ENCODE measurements at places on chromosomes 6 and 20. TPM values are rescaled to one million over a fixed set of nuclear protein-coding genes. Genes with fewer than 3 reads are reported as not detected.

The TFAP2D gene
- not detected for total RNA-seq

The PACRG gene
- total RNA-seq, result 0.13 TPM

The PLAGL2 gene
- total RNA-seq, result 2.1 TPM

The TIAM2 gene
- total RNA-seq, result 5.1 TPM

The HLA-DQB2 gene
- total RNA-seq, result not detected

The KCNB1 gene
- 0.11 TPM for total RNA-seq

The MLN gene
- not detected for total RNA-seq

DNA sequence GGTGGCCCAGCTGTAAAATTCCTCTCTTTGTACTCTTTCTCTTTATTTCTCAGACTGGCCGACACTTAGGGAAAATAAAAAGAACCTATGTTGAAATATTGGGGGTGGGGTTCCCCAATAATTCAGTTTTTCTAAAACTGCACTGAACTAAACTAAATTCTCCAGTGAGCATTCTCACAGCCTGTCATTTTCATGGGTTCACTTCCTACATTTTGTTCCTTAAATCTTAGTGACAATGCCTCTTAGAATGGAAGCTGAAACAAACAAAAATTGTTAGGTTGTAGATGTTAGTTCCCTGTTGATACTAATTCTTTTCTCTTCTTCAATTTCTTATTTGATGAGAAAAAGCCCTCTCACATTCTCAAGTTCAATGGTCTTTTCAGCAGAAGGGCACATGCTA is 35.8 kb upstream of the IFNGR1 start:
- H3K4me3 ChIP-seq, result no peak overlapping the region
- no peaks in the 10 kb centered on the region for H3K36me3 ChIP-seq
- H3K27ac ChIP-seq, result no peak overlapping the region
- no peak for DNase-seq

- H3K4me3 ChIP-seq, result no peak overlapping the region
- no peaks in the 10 kb centered on the region for H3K4me1 ChIP-seq
- H3K27ac ChIP-seq, result no peak overlapping the region
- DNase-seq, result no peak
These were observed 1450.7 kb upstream of the ADGRB3 start for GRCh38 chr6:67184405-67184804.

- no peak overlapping the region for H3K27ac ChIP-seq
These were observed 27.3 kb upstream of the VSTM2L start for GRCh38 chr20:37875460-37876175.

DNA sequence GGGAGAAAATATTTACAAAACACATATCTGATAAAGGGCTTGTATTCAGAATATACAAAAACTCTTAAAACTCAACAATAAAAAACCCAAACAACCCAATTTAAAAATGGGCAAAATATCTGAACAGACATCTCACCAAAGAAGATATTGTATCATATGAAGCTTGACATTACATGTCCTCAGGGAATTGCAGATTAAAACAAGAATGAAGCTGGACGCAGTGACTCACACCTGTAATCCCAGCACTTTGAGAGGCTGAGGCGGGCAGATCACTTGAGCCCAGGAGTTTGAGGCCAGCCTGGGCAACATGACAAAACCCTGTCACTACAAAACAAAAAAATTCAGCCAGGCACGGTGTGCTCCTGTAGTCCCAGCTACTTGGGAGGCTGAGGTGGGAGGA is 135.4 kb upstream of the AKIRIN2 start:
- no peaks in the 10 kb centered on the region for H3K36me3 ChIP-seq
- DNase-seq, result no peak
- H3K27ac ChIP-seq, result no peak overlapping the region
- H3K4me1 ChIP-seq, result no peaks in the 10 kb centered on the region
- no peaks in the 10 kb centered on the region for H3K27me3 ChIP-seq
- no peak overlapping the region for H3K4me3 ChIP-seq

DNA sequence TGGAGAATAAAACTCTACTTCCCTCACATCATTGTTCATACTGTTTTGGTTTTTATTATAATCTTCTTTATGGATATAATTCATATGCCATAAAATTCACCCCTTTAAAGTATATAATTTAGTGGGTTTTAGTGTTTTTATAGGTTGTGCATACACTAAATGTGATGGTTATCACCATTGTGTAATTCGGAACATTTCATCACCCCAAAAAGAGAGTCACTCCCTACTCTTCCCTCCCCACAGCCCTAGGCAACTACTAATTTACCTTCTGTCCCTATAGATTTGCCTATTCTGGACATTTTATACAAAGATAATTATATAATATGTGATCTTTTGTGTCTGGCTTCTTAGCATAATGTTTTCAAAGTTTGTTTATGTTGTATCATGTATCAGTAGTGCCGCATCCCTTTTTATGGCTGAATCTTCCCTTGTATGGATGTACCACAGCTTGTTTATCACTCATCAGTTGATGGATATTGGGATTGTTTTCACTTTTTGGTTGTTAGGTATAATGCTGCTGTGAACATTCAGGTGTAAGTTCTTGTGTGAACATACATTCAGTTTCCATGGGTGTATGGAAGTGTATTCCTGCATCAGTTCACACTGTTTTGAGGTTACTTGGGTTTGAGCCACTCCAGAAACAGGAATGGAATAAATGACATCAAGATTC is 4.2 kb downstream of the TM9SF4 start:
- H3K27ac ChIP-seq, result no peak overlapping the region
- H3K4me1 ChIP-seq, result peaks cover 13% of the 10 kb centered on the region
- no peak overlapping the region for H3K4me3 ChIP-seq
- no peaks in the 10 kb centered on the region for H3K36me3 ChIP-seq
- H3K27me3 ChIP-seq, result no peaks in the 10 kb centered on the region
- no peak for DNase-seq

GRCh38 chr6:42783876-42784642 is 2.2 kb downstream of the BICRAL start:
- DNase-seq, result peak; percentile 67
- peak overlapping the region; percentile 96 for H3K27ac ChIP-seq
- H3K27me3 ChIP-seq, result no peaks in the 10 kb centered on the region
- H3K4me1 ChIP-seq, result peaks cover 23% of the 10 kb centered on the region

DNA sequence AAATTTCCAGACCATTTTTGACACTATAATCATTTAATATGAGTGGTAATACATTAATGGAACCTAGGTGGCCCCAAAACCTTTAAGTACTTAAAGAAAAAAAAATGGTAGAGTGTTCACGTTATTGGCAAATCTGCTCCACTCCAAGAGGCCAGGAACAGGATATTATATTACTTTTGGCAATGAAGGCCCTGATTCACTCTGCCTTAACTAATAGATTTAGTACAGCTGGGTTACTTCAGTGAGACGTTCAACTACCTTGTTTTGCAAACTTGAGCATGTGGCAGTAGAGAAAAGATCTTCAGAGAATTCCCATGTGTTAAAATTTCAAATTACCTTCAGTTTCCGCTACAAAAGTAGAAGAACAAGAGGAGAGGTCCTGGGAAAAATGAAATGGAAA is 12.8 kb downstream of the ADNP start:
- H3K27me3 ChIP-seq, result no peaks in the 10 kb centered on the region
- peaks cover 77% of the 10 kb centered on the region for H3K4me1 ChIP-seq
- 0 out of 2 replicates have a peak, but pooled peaks cover 6% of the 10 kb centered on the region for H3K36me3 ChIP-seq

GRCh38 chr20:15925376-15925775 is 647.9 kb downstream of the KIF16B start:
- no peaks in the 10 kb centered on the region for H3K27me3 ChIP-seq
- H3K4me3 ChIP-seq, result no peak overlapping the region
- DNase-seq, result no peak
- H3K27ac ChIP-seq, result no peak overlapping the region
- H3K36me3 ChIP-seq, result no peaks in the 10 kb centered on the region

GRCh38 chr6:110140650-110141049 is 38.8 kb downstream of the WASF1 start:
- DNase-seq, result peak; percentile 80
- H3K4me1 ChIP-seq, result peaks cover 15% of the 10 kb centered on the region
- H3K4me3 ChIP-seq, result no peak overlapping the region
- no peaks in the 10 kb centered on the region for H3K27me3 ChIP-seq
- no peaks in the 10 kb centered on the region for H3K36me3 ChIP-seq
- H3K27ac ChIP-seq, result peak overlapping the region; percentile 80

- H3K4me3 ChIP-seq, result no peak overlapping the region
- no peaks in the 10 kb centered on the region for H3K27me3 ChIP-seq
- H3K36me3 ChIP-seq, result peaks cover 64% of the 10 kb centered on the region
- peaks cover 21% of the 10 kb centered on the region for H3K4me1 ChIP-seq
These were observed 19.5 kb downstream of the PTGIS start for GRCh38 chr20:49548371-49548947.

- H3K27ac ChIP-seq, result no peak overlapping the region
- H3K27me3 ChIP-seq, result peaks cover 65% of the 10 kb centered on the region
- no peaks in the 10 kb centered on the region for H3K4me1 ChIP-seq
- no peak overlapping the region for H3K4me3 ChIP-seq
- no peaks in the 10 kb centered on the region for H3K36me3 ChIP-seq
These were observed 18.8 kb upstream of the OLIG3 start for GRCh38 chr6:137512757-137513605.

DNA sequence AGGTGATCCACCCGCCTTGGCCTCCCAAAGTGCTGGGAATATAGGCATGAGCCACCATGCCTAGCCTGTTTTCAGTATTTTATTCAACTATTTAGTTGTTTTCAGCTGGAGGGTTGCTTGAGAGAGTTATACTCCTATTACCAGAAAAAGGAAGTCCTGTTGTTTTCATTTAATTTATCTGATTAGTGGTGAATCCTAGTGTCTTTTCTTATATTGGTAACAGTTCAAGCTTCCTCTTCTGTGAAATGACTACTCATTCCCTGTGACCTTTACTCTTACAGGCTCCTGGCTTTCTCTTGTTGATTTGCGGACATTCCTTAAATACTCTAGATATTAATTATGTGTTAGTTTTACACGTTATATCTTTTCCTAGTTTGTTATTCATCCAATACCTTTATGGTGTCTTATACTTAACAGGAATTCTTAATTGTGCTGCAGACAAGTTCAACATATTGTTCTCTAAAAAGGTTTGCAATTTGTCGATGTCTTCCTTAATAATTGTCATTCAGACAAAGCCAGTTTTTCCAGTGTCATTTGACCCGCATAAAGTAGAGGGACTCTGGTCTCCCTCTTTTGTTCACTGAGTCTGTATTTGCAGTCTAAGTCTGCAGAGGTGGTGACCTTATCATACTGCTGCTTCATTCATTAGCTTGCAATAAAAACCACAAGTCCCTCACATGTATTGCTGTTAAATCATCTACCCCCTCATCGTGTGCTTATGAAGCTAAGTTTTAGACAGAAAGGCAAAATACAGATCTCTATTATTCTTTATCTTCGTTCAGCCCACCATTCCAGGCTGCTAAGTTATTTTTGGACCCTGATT is 51.4 kb downstream of the ZBTB9 start:
- no peaks in the 10 kb centered on the region for H3K36me3 ChIP-seq
- DNase-seq, result no peak
- no peak overlapping the region for H3K4me3 ChIP-seq
- H3K27ac ChIP-seq, result no peak overlapping the region
- peaks cover 10% of the 10 kb centered on the region for H3K27me3 ChIP-seq
- no peaks in the 10 kb centered on the region for H3K4me1 ChIP-seq

DNA sequence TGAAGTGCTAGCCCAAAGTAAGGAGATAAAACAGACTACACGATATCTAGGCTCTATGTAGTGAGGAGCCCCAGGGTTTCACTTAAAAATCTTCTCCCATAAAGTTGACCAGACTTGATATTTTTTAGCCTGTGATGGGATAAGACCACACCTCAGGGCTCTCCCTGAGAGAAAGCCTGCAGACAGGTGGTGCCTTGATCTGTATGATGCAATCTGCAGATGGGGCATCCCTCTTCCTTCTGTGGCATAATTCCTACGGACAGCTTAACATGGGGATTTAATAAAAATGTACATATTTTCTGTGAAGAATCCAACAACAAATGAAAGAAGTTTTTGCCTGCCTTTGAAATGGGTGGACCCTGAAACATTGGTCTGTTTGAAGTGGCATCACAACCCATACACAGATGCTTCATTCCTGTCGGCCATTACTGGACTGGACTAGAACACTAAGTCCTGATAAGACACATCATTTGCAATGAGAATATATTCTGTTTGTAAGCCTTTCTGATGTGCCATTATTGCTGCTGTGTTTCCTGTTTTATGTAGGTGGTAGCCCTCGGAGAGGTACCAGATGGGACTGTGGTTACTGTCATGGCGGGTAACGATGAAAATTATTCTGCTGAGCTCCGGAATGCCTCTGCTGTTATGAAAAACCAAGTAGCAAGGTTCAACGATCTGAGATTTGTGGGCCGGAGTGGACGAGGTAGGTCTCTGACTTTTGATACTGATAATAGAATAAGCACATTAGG is 53.8 kb upstream of the SUPT3H start:
- H3K36me3 ChIP-seq, result 0 out of 2 replicates have a peak, but pooled peaks cover 11% of the 10 kb centered on the region
- H3K27ac ChIP-seq, result no peak overlapping the region
- no peak for DNase-seq
- no peak overlapping the region for H3K4me3 ChIP-seq
- no peaks in the 10 kb centered on the region for H3K27me3 ChIP-seq
- peaks cover 56% of the 10 kb centered on the region for H3K4me1 ChIP-seq

- no peaks in the 10 kb centered on the region for H3K27me3 ChIP-seq
- peak overlapping the region; percentile 10 for H3K27ac ChIP-seq
- no peak overlapping the region for H3K4me3 ChIP-seq
- no peak for DNase-seq
- H3K36me3 ChIP-seq, result no peaks in the 10 kb centered on the region
These were observed 4.5 kb downstream of the ATXN1 start for GRCh38 chr6:16756660-16757255.
